ENCODE measurements at places on chromosomes 1 and 21.

GRCh38 chr1:229197265-229197585 lies 73.7 kb upstream of the RAB4A start:
- no peak for DNase-seq

- DNase-seq: no peak
Measured at GRCh38 chr1:118023199-118023598, 93.7 kb downstream of the WDR3 start.

DNA sequence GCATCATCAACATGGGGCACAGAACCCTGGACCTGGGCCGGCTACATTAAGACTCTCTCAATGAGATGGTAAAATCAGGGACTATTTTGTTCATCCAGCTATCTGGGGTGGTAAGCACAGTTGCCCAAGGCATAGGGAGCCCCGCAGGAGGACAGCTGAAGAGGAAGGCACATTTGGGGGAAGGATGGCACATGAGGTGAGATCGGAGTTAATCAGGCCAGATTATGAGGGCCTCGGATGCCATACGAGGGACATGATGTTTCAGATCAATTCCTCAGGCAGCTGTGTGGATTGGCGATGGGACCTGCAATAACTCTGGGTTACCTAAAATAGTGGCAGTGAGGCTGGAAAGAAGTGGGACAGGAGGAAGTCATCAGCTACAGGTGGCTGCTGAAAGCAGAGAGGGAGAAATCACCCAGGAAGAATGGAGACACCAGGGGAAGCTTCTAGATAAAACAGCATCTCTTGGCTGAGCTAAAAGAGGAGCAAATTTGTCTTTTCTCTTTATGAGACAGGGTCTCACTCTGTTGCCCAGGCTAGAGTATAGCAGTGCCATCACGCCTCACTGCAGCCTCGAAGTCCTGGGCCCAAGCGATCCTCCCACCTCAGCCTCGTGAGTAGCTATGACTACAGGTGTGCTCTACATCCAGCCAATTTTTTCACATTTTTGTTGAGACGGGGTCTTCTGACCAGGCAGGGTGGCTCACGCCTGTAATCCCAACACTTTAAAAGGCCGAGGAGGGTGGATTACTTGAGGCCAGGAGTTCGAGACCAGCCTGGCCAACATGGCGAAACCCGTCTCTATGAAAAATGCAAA lies 21.1 kb downstream of the TOMM20 start:
- DNase-seq: no peak

DNA sequence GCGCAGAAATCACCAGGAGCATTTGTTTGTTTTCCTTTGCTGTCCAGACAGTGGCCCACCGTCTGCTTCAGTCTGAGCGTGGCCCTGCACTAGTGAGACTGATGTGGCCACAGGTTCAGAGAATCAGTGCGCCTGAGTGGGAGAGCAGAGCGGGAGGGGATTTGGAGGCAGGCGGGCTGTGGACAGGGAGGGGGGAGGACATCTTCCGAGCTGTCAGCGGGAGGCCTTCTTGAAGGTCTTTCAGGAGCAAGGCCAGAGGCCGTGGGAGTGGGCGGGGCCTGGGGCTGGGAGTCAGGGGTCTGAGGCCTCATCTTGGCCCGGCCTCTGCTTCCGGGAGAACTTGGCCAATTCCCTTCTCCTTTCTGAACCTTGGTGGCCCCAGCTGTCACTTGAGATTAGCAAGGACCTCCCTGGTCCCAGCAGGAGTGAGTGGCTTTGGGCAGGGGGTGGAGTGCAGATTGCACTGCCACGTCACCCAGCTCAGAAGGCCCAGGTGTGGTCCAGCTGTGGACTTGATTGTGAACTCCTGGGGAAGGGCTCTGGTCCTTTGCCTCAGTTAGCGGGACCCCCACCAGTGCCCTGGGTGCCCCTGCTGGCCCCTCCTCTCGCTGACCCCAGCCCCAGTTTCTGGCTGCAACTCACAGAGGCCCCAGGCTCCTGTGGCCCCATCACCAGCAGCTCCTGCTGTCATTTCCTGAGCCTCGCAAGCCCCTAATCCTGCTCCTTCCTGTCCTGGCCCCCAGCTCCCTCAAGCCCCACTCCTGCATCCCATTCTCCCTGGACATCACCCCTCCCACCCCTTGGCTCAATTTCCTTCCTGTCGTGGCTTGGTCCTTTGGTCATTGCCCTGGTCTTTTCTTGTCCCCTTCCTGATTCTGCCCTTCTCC lies 8.4 kb downstream of the TNFRSF1B start:
- DNase-seq: no peak

- DNase-seq: no peak
Measured at GRCh38 chr1:29555043-29555620, 318.8 kb downstream of the PTPRU start.

GRCh38 chr1:118791094-118791691 lies 196.9 kb downstream of the TBX15 start:
- no peak for DNase-seq

DNA sequence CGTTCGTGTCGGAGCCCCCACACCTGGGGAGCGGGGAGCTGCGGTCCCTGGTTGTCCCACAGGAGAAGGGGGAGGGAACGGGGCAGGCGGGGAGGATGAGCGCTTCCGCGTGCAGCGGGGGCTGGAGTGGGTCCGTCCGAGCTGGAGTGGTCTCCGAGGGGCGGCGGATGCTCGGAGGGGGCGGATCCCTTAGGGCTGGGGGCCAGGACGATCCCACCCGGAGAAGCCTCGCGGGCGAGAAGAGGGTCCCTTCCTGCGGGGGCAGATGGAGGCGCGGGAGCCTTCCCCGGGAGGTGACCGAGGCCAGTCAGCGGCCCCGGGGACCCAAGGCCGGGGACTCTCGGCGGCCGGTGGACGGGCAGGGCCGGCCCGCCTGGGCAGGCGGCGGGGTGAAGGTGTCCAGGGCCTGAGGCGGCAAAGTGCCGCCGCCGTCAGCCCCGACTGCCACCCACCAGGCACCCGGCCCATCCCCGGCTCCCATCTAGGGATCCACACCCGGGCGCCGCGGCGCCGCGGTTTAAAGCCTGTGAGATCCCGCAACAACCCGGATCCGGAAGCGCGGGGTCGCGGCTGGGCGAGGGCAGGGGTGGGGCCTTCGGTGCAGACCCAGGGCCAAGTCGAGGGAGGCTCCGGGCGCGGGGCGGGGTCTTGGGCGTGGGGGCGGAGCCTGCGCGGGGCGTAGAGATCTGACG lies 5.3 kb upstream of the CCDC27 start:
- DNase-seq: peak; percentile 94

GRCh38 chr1:169201084-169201619 lies 94.7 kb downstream of the ATP1B1 start:
- DNase-seq: peak; percentile 68

- no peak for DNase-seq
Measured at GRCh38 chr1:19864570-19865160, 17.5 kb upstream of the OTUD3 start.

DNA sequence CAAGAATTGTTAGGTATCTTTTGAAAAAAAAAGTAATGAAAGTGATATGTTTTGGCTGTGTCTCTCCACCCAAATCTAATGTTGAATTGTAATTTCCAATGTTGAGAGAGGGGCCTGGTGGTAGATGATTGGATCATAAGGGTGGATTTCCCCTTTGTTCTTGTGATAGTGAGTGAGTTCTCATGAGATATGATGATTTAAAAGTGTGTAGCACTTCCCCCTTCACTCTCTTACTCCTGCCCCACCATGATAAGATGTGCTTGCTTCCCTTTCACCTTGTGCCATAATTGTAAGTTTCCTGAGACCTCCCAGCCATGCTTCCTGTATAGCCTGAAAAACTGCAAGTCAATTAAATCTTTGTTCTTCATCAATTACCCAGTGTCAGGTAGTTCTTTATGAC lies 70.7 kb downstream of the XCL2 start:
- DNase-seq: no peak

- DNase-seq: no peak
Measured at GRCh38 chr1:200290010-200290685, 119.7 kb downstream of the ZNF281 start.

- no peak for DNase-seq
Measured at GRCh38 chr1:226706684-226707083, 32.4 kb downstream of the ITPKB start.

DNA sequence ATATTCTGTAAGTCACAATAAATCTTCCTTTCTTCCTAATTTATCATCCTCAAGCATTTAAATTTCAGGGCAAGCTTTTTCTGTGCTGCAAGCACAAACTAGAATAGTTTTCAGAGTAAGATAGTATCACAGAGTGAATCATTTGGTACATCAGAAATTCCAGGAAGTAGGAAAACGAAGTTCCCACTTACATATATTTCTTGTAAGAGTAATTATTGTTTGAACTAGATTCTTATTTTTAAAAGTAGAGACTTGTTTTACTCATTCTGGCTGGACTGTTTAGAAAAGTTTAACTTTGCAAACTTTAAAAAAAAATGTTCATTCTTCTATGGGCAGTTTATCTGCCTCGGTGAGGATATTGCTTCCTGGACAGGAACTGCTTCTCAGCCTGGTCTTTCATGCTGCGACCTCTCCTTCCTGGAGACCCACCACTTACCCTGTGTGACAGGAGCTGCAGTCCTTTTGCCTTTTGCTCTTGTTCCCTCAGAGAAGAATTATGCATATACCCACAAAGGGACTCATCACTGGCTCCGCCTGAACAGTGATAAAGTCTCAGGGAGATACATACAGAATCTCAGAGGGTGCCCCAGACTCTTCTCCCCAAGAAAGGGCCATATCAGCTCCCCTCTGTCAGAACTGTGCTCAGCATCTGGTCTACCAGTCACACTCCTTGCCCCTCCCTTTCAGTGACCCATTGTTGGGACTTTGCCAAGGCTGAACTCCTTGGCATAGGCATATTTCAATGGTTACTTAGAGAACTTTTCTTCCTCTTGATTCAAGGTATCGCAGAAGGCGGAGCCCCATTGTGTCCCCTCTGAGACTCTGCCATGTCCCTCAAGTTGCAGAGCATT lies 102.7 kb upstream of the CD55 start:
- DNase-seq: no peak

DNA sequence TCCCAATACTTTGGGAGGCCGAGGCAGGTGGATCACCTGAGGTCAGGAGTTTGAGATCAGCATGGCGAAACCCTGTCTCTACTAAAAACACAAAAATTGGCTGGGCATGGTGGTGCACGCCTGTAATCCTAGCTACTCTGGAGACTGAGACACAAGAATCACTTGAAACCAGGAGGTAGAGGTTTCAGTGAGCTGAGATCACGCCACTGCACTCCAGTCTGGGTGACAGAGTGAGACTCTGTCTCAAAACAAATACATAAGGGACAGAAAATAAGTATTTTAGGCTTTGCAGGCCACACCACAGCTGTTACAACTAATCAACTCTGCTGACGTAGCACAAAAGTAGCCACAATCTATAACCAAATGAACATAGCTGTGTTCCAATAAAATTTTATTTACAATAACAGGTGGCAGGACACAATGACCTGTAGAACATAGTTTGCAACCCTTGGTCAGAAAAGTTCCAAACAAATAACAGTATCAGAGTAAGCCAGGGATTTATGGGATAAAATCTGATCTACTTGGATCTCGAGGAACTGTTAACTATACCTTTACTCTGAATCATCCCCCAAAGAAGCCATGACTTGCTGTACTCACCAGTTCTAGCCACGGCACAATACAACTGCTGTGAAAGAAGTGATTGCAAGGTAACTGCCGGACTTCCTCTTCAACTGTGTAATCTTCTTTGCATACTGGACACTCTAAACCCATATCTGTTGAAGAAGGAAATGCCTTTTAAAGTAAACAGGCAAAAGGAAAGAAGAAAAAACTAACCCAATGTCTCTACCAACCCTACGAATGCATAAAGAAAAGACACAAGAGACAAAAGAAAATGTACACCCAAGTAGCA lies 28.3 kb downstream of the CD160 start:
- DNase-seq: no peak

- peak; percentile 0 for DNase-seq
Measured at GRCh38 chr1:201566933-201567801, 28.2 kb downstream of the NAV1 start.
